Natural killer cell (primary cell): ENCODE measurements at places on chromosomes 2 and 18. TPM values are rescaled to one million over a fixed set of nuclear protein-coding genes. Genes with fewer than 3 reads are reported as not detected.

Gene RFX8
- not detected for total RNA-seq

Gene HOXD11
- total RNA-seq, result not detected

Gene DRC1
- not detected for total RNA-seq

Gene CXCR1
- total RNA-seq, result 19.2 TPM

Gene SP5
- total RNA-seq, result not detected

Gene MAPRE2
- total RNA-seq, result 283 TPM
